ENCODE measurements at places on chromosomes 1 and 21.

- DNase-seq = no peak
These were observed 4.9 kb downstream of the PAQR7 start for GRCh38 chr1:25870614-25871013.

GRCh38 chr1:61561666-61562065 lies 163.3 kb downstream of the TM2D1 start:
- no peak for DNase-seq

DNA sequence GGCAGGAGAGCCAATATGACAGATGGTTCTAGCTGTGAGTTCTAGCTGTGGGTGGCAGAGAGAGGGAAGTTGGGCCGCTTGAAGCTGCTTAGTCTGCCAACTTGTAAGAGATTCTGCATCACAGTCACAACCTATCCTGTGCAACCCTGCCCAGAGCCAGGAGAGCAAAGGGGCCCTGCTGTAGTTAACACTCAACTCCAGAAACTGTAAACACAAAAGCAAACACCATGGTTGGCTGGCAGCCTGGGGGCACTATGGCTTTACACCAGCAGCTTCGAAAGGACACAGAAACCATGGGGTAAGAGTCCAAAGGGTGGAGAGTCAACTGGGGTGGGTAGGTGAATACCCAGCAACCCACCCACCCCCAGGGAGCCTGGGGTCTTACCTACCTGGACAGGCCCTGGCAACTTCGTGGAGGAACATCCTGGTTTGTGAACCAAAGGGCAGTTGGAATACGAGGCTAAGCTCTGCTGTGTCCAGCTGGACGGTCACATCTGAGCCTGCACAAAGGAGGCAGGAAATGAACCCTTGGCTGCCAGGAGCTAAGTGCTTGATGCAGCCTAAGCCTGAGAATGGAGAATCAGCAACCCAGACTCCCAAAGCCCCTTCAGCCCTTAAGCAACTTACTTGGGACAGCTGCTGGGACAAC lies 6.4 kb downstream of the INPP5B start:
- no peak for DNase-seq

DNA sequence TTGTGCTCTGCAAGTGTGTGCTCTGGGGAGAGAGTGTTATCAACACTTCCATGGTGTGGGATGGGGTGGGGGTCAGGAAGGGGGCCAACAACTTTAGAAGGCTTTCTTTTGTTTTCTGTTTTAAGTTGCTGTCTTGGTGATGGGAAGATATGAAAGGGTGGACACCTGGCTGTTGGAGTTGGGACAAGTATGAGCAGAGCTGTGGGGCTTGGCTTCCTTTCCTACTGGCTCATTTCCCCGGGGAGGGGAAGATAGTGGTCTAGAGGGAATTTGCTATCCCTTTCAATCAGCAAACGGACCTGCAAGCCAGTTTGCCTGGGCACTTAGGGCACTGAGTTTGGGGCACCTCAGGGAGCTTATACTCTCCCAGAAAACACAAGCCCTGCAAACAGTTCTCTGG lies 19.2 kb downstream of the IER5 start:
- no peak for DNase-seq

DNA sequence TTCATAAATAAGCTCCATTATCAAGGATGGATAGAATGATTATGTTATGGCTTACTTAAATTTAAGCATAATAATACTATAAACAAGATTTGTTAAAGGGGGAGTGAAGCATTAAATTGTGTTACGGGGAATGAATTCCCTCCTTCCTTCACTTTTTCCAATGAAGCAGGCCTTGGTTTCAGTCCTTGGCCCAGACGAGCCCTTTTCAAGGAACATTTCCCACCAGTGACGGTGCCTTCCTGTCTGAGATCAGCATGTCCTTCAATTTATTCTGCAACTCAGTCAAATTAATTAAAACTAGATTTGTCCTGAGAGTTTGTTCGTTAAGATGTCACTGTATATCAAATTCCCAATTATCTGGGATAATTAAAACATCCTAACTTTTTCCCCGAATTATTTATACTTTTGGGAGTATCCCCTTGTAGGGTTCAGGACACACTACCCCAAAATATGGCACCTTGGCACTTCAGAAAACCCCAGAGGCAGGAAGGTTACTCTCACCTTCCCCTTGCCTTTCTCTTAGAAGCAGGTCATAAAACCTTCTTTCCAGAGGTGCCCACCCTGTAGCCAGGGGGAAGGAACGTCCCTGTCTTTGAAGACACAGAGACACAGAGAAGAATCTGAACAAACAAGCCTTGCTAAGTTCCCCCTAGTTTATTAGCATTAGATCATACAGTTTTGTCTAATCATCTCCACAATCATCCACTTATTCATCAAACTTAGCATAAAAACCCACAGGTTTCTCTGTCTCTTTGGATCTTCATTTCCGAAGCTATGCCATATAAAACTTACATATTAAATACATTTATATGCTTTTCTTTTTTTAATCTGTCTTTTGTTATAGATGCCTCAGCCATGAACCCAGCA lies 86.2 kb upstream of the ARHGAP29 start:
- no peak for DNase-seq

- DNase-seq = no peak
These were observed 23.6 kb downstream of the SYF2 start for GRCh38 chr1:25208561-25209222.

- DNase-seq = no peak
These were observed 2.8 kb upstream of the PHC2 start for GRCh38 chr1:33433509-33434362.

GRCh38 chr1:223515926-223516325 lies 122.7 kb downstream of the CCDC185 start:
- DNase-seq = no peak

GRCh38 chr1:218436346-218436745 lies 91.2 kb downstream of the TGFB2 start:
- DNase-seq = no peak
